ENCODE measurements at places on chromosomes 13 and 19. TPM values are rescaled to one million over a fixed set of nuclear protein-coding genes. Genes with fewer than 3 reads are reported as not detected.

The ZFP82 gene
- 0.46 TPM for polyA plus RNA-seq

- H3K36me3 ChIP-seq: peaks cover 66% of the 10 kb centered on the region
- peak; percentile 42 for DNase-seq
- peaks cover 12% of the 10 kb centered on the region for H3K4me1 ChIP-seq
- H3K27me3 ChIP-seq: no peaks in the 10 kb centered on the region
- no peak overlapping the region for H3K27ac ChIP-seq
These were observed 19.0 kb downstream of the MAN2B1 start for GRCh38 chr19:12647490-12648071.

DNA sequence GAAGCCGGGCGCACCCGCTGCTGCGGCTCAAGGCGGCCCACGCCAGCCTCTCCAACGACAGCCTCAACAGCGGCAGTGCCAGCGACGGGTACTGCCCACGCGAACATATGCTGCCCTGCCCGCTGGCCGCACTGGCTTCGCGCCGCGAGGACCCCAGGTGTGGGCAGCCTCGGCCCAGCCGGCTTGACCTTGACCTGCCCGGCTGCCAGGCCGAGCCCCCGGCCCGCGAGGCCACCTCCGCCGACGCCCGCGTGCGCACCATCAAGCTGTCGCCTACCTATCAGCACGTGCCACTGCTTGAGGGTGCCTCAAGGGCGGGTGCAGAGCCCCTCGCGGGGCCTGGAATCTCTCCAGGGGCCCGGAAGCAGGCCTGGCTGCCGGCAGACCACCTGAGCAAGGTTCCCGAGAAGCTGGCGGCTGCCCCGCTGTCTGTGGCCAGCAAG is 13.0 kb downstream of the C19orf25 start:
- peaks cover 42% of the 10 kb centered on the region for H3K27me3 ChIP-seq
- H3K36me3 ChIP-seq: no peaks in the 10 kb centered on the region
- H3K4me1 ChIP-seq: peaks cover 29% of the 10 kb centered on the region
- no peak overlapping the region for H3K4me3 ChIP-seq
- H3K27ac ChIP-seq: no peak overlapping the region

DNA sequence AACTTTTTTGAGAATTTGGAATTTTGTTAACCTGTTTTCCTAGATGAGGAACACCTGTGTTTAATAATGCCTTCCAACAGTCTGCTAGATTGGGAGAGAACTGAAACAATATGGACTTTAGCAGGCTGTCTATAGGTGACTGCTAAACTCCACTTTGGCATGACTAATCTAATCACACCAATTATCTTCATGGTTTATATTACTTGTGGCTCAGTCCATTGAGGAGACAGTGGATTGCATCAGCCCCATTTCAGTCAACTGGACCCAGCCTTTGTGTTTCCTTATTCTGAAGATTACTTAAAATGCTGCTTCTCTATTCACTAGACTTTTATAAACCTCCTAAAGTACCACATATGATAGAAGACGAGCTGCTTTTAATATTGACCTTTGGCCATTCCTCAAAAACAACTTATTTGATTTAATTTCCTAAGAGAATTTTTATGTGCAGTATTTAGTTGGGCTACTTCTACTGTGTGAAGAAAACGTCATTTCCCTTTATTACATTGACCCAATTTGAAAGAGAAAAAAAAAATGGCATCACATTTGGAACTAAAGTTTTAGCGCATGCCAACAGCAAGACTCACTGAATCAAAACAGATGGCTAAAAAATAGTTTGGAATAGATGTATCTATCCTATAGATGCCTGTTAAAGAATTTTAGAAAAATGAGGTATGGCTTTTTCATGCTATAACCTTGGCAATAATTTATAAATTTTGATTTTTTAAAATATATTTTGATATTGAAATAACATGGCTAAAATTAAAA is 295.8 kb downstream of the NDFIP2 start:
- no peaks in the 10 kb centered on the region for H3K27me3 ChIP-seq
- H3K36me3 ChIP-seq: no peaks in the 10 kb centered on the region
- H3K4me1 ChIP-seq: peaks cover 16% of the 10 kb centered on the region
- H3K4me3 ChIP-seq: no peak overlapping the region
- DNase-seq: peak; percentile 21
- H3K27ac ChIP-seq: no peak overlapping the region

DNA sequence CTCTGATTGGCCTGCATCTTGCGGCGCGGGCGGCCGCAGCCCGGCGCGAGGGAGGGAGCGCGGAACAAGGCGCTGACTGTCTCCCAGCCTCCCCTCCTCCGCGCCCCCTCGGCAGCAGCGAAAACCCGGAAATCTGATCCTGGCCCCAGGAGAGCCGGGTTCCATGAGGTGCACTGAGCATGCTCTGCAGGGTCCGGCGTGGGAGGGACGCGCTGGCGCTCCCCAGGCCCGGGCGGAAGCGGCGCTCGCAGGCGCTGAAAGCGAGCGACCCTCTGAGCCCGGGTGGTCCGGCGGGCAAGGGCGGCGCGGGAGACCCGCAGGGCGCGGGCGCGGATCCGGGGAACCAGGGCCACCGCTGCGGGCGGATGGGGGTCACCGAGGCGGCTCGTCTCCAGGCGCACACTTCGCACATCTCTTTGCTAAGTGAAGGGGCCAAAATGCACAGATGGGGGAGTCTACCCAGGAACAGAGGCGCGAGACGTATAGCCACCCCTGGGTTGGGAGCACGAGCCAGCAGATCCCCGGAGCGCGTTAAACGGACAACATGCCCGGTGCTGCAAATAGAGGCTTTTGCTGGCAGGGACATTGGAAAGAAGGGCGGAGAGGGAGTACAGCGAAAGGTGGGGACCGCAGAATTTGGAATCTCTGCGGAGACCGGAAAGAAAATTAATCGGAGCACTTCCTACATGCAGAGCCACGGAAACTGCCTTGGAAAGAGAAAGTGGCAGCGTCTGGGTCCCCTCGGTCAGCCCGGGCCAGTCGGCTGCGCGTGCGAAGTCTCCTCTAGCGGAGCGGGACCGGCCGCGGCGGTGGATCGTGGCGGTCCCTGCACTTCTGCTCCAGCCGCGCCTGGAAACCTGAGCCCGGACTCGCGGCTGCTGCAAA is 510 bp upstream of the PCDH9 start:
- peaks cover 69% of the 10 kb centered on the region for H3K27me3 ChIP-seq
- peak overlapping the region; percentile 10 for H3K27ac ChIP-seq

GRCh38 chr19:4638828-4639530 is at the start of gene TNFAIP8L1:
Gene TNFAIP8L1, plus strand, starts transcription at chr19:4639516. Its CDS starts 12,354 bp downstream, at chr19:4651870.
- DNase-seq: peak; percentile 96
- peak within 1 kb of the TSS; percentile 94 for H3K4me3 ChIP-seq
- peaks cover 65% of the 10 kb centered on the region for H3K4me1 ChIP-seq
- no peaks in the 10 kb centered on the region for H3K27me3 ChIP-seq
- H3K36me3 ChIP-seq: no peaks in the 10 kb centered on the region

GRCh38 chr19:7494416-7495098 is 5.7 kb upstream of the PEX11G start:
- no peak overlapping the region for H3K27ac ChIP-seq
- no peak overlapping the region for H3K4me3 ChIP-seq
- no peaks in the 10 kb centered on the region for H3K36me3 ChIP-seq
- H3K27me3 ChIP-seq: no peaks in the 10 kb centered on the region
- no peak for DNase-seq
